A172 (cell line): ENCODE measurements at places on chromosomes 12 and 14. TPM values are rescaled to one million over a fixed set of nuclear protein-coding genes. Genes with fewer than 3 reads are reported as not detected.

The FAR2 gene
- 6.6 and 13.9 TPM in 2 replicates for total RNA-seq

The ERC1 gene
- total RNA-seq = 7.7 and 8.0 TPM in 2 replicates

The CD69 gene
- not detected in 2 replicates for total RNA-seq

The CYP27B1 gene
- 0.90 and 2.1 TPM in 2 replicates for total RNA-seq

The ADCY4 gene
- total RNA-seq = 0.05 TPM in 1 of 2 replicates, not detected in the other

The GUCY2C gene
- not detected in 2 replicates for total RNA-seq

The DDN gene
- total RNA-seq = 0.03 and 0.19 TPM in 2 replicates

The CFAP251 gene
- total RNA-seq = 1.3 and 3.8 TPM in 2 replicates

The CHST11 gene
- 4.7 and 8.4 TPM in 2 replicates for total RNA-seq

The SLC5A8 gene
- not detected in 2 replicates for total RNA-seq

DNA sequence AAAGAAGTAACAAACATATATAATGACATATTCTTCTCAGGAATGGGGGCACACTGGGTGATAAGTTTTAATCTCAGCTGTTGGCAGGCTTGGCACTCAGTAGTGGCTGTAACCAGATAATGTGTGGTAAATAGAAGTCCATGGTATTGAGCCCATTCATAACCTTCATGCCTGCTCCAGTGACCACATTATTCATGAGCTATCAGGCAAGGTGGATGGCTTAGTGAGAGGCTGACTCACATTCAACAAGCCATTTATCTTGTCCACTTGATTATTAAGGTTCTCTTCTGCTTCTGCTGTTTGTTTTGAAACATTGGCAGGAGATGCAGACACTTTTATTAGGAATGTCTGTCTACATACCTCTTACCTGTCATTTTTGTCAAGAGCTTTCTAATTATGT, 950.4 kb upstream of the LRFN5 start:
- DNase-seq = peak; percentile 0

- DNase-seq = no peak
Measured at GRCh38 chr12:92469837-92470236, 233.0 kb upstream of the PLEKHG7 start.

DNA sequence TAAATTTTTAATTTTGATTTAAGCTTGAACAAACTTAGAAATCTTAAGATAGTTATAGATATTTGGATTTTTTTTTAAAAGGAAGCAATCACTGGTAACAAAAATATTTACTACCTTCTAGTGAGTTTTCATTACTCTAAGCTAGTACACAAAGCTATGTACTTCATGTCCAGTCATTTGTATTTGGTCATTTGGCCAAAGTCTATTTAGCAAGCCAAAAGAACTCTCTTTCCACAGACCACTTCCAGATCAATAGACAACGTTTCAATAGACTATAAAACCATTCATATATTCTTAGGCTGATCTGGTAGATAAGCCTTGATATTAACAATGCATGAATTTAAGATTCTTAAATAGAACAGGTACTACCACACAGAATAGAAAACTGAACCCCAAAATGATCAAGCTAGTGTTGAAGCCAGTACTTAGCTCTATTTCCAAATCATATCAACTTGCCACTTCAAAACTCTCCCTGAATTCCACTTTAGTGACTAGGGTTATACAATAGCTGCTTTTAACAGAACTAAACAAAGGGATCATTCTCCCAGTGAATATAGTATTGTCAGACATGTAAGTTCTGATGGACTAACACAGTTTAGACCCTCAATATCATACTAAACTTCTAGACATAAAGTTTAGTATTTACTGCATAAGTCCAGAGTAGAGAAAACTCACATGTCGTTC, 21.7 kb downstream of the CAPRIN2 start:
- DNase-seq = no peak

GRCh38 chr12:33427071-33427470, 12.5 kb downstream of the SYT10 start:
- DNase-seq = peak; percentile 6

DNA sequence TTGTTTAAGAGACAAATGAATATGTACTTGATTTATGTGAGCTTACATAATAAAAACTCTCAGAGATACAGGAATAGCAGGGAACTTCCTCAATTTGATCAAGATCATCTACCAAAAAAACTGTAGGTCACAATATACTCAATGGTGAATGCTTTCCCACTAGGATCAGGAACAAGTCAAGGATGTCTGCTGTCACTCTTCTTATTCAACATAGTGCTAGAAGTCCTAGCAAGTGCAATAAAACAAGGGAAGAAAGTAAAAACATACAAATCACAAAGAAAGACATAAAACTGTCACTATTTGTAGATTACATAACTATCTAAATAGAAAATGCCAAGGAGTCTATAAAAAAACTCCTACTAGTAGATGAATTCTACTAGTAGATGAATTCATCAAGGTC, 41.9 kb upstream of the PAWR start:
- DNase-seq = no peak

DNA sequence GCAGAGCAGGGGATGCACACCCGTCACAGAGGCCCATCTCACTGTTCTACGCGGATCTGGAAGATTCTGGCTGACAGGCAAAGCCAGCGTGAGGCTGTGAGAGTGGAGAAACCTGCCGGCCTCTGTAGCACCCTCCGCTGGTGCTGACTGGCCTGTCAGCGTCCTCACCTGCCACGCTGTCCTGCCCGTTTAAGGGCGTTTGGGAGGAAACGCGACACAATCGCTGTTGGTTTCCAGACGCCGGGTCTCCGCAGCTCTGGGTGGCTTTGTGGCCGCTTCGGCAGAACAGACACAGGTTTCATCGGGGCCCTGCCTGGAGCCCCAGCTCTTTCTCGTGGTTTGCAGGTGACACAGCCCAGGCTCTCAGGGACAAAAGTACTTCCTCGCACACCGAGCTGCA, 70.6 kb downstream of the NOC4L start:
- DNase-seq = no peak

DNA sequence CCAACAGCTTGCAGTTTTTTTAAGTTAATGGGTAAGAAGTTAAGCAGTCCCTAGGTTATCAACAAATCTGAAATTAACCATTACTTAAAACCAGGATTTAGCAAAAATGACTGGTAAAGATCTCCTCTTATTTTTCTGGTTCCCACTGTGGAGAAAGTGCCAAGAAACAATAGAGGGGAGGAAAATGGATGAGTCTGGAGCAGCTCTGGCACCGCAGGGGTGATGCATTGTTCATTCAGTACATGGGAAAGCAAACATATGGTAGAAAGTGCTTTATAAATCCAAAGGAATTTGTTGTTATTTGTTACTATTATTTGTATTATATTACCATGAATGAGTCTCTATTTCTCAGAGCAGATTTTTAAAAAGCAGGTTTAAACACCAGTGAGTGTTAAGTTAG, 92.2 kb downstream of the DYRK2 start:
- no peak for DNase-seq

- peak; percentile 59 for DNase-seq
Measured at GRCh38 chr12:56836317-56836716, 73.2 kb downstream of the HSD17B6 start.

GRCh38 chr12:101838628-101839323, 8.0 kb upstream of the GNPTAB start:
- DNase-seq = no peak

DNA sequence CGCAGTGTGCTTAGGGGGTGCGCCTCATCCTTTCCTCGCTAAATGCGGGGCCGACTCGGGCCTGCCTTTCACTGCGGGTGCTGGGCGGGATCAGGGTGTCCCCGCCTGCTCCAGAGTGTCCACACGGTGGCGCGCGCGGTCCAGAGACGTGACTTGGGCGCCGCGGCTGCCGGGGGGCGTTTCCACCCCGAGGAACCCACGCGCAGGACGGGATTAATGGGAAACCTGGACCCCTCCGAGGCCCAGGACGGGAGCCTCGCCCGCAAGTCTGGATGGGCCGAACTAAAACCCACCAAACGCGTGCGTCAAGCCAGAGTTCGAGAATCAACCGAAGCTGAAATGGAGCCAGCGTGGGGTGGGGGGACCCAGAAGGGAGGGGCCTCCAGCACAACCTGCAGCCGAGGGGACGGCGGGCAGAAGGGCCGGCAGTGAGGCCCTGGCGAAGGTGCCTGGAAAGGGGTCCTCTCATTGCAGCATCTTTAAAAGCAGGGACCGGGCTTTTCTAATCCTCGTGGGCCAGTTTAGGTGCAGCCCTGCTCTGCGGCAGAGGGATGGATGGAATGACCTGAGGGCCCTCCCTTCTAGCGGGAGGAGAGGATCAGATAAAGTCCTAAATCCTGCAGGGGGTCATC, 93.3 kb downstream of the NINJ2 start:
- DNase-seq = peak; percentile 57

DNA sequence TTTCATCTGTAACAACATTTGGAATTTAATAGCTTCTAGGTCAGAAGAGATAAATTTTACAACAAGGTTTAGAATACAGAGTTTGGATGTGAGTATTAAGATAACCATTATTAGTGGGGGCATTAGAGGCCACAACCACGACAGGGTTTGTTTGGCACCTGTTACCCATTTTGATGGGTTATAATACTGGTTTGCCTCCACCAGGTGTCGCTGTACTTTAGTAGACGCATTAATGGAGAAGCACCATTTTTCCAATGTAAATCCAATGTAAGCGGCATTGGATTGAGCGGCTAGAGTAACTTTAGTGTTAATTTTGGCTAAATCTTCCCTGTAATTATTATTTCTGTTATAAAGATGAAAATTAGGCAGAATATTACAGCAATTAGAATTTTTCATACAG, 136.2 kb downstream of the SLCO1B3 start:
- DNase-seq = peak; percentile 11

GRCh38 chr12:2557597-2557996, 237.2 kb upstream of the FKBP4 start:
- no peak for DNase-seq

DNA sequence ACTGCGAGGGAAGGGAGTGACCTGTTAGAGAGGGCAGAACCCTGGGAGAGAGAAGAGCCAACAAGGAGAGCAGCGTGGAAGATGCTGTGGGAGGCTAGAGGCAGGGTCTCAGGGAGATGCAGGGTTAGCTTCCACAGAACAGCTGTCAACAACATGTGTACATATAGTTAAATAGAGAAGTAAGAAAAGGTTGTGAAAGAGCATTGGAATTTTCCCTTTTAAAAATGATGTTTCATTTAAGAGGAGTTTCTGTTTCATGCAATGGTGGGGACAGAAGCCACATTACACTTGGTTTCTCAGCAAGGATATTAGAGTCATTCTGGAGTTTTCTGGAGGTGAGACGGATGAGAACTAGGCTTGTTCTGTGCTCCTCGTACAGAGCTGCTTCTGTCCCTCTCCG, 23.8 kb upstream of the TBC1D30 start:
- DNase-seq = no peak

DNA sequence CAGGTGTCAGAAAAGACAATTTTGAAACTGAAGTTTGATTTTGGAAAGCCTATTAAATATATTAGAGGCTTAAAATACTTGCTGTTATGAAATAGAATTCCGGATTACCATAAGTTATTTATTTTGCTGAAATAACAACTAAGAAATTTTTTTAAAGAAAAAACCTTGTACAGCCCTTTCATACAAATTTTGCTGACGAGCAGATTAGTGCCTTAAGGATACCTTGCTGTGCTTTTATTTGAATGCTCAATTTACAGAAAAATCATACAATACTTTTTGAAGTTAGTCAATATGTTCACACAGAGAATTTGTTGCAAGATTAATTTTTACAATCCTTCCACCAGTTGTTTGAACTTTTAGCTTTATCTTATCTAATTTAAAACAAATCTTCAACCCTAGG, 29.5 kb upstream of the CLEC2D start:
- DNase-seq = no peak

- DNase-seq = no peak
Measured at GRCh38 chr12:64798165-64798564, 26.3 kb upstream of the TBC1D30 start.

- no peak for DNase-seq
Measured at GRCh38 chr14:100312877-100313400, 6.7 kb upstream of the SLC25A29 start.

DNA sequence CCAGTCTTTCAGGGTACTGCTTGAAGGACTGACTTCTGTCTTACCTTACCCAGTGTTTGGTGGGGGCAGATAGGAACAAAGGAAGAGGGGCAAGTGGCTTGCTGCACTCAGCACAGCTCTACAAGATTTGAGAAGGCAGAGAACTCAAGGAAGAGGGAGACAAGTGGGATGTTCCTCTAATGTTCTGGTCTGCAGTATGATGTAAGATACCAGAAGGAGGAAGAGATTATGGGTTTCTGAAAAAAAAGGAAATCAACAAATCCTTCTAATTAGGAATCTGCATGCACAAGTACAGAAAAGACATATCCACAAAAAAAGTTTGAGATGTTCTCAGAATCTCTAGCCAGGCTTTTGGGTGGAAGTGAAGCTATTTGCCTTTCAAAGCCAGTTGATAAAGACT, 37.1 kb downstream of the USP15 start:
- DNase-seq = no peak

GRCh38 chr14:74927225-74927624, 4.2 kb upstream of the RPS6KL1 start:
- DNase-seq = no peak

GRCh38 chr14:79496701-79497100, 714.6 kb downstream of the DIO2 start:
- no peak for DNase-seq
